ENCODE measurements at places on chromosomes 12 and 14.

- DNase-seq, result no peak
Observed at GRCh38 chr14:86055512-86056075, 525.6 kb downstream of the FLRT2 start.

- DNase-seq, result no peak
Observed at GRCh38 chr12:53211476-53212381, 4.7 kb upstream of the ITGB7 start.

GRCh38 chr12:26939192-26939832, 1.0 kb downstream of the FGFR1OP2 start:
- DNase-seq, result no peak

DNA sequence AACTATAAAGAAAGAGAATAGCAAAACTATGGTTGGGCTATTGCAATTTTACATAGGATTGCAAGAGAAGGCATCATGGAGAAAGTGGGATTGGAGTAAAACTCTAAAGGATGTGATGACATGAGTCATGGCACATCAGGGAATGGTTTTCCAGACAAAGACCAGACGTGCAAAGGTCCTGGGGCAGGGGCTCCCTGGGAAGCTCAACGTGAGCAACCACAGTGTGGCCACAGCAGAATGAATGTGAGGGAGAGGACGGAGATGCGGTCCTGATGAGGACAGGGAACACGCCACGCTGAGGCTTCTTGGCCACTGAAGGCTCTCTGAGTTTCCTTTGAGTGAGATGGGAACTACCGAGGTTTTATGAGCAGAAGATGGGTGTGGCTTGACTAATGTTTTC, 38.2 kb downstream of the FZD10 start:
- DNase-seq, result no peak

- DNase-seq, result no peak
Observed at GRCh38 chr14:54650331-54650958, 83.5 kb downstream of the SAMD4A start.
